Stimulated activated CD4-positive, alpha-beta T cell treated with anti-CD3 and anti-CD28 coated beads, Interleukin-1b, Interleukin-23, amount 100 ng/mL, for 1 hour (primary cell): ENCODE measurements at places on chromosomes 5 and 9.

GRCh38 chr9:63859475-63860215 lies 1425.4 kb downstream of the FOXD4L5 start:
- DNase-seq: no peak

- DNase-seq: no peak
Measured at GRCh38 chr9:132585954-132586829, 3.8 kb downstream of the BARHL1 start.

DNA sequence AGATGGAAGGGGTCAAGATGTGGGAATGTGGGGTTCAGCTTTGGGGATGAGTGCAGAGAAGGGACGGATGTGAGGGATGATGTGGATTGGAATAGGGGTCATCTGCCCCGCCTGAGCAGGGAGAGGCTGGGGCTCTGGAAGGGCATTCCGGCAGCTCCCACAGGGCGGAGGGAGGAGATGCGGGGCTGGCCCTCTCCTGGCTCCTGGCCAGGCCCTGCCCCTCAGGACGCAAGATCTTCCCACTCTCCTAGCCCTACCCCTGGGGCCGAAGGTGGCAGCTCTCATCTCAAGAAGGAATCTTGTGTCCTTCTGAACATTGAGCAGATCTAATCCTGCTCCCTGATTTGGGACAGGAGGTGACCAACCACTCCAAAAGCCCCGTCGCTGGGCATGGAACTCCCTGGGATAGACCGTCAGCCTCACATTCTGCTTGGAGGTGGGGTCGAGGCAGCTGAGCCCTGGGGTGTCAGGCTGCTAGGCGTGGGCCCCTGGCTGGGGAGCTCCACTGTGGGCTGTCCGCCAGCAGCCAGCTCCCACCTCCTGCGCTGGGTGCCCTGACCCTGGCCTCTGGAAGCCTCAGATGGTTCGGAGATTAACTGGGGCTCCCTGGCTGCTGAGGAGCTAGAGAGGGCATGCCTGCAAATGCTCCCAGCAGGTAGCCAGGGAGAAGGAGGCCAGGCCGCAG lies 125.2 kb downstream of the ZNF354C start:
- no peak for DNase-seq

DNA sequence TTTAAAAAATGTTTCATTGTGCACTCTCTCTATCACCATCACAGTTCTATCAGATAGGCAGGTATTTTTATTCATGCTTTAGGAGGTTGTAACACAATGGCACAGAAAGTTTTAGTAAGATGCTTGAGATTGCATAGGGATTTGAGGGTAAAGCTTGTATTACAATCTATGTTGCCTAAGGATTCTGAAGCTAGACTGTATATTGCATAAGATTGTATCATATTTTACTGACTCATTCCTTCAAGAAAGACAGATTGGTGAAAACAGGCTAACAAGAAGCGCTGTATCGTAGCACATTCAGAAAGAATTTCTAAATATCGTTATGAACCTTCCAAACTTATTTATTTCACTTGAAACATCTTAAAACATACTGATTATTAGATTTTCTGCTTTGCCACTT lies 577.7 kb downstream of the EBF1 start:
- no peak for DNase-seq

DNA sequence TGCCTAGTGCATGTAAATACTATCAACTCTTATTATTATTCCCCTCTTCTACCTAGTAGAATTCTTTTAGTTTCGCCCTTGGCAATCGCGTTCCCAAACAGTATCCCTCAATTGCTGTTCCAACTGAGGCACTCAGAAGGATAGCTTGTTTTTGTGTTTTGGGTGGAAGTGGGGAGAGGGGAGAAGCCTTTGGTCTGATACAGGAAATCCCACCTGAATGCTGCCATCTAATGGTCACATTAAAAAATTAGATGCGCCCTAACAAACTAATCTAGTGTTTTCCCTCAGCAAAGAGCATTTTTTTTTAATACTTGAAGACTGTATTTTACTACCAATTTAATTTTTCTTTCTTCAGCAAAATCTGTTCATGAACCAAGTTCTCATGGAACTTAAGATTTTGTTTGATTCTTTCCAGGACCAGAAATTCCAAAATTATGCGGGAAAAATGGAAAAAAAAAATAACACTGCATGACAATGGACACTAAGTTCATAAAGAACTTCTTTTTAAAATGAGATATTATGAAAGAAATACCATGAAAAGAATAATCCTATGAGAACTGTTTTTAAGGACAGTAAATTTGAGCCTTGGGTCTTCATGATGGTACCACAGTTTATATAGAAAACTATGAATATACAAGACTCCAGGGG lies 22.2 kb upstream of the GLDC start:
- no peak for DNase-seq

- no peak for DNase-seq
Measured at GRCh38 chr5:113236536-113237288, 198.1 kb downstream of the TSSK1B start.

DNA sequence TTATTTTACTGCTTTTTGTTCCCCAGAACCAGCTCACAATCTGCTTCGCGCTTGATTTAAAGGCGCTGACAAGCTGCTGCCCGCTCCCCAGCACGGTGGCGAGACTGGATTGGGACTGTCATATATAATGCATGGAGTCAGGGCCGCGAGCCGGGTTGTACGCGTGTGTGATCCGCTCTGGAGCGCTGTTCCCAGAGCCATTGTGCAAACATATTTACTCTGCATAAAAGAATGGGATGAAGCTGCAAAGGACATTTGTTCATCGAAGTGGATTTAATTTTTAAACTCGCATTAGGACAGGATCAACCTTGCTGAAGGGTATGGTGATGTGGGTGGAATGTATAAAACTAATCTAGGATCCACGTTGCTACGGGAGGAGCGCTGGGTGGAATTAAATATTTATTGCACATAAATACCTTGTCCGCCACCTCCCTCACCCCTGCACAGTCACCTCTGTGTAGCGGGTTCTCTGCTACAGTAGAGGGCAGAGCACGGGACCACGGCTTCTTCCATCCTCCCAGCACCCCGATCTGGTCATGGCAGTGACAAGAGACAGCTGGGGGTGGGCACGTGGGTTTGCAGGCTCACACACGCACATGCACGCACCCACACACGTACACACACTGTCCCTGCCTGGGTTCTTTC lies 18.1 kb upstream of the FCN1 start:
- DNase-seq: no peak

GRCh38 chr5:65126542-65127069 lies 355.1 kb downstream of the ADAMTS6 start:
- DNase-seq: no peak

- DNase-seq: no peak
Measured at GRCh38 chr9:30932226-30932625, 1452.2 kb upstream of the ACO1 start.

DNA sequence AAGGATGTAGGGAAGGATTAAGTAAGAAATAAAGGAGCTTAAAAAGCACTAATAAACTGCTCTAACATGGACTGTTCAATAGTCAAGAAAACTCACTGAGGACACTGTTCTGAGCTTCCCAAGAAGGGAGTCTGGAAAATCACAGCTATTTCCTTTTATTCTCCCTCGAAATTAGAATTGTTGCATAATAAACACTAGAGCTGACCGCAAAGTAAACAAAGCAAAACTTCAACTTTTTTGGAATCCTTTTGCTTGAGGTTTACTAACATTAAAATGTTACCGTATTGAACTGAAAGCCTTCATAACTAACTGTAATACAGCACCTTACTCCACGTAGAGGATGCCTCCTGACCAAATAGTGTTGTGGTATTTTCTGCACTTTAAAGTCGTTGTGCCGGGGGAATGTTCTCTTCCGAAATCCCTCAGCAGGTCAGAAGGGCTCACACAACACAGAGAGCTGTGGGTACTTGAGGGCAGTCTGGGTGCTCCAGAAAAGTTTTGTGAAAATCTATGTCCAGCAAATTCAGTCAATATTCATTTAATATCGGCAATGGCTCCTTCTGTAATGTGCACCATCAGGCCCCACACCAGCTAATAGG lies 59.2 kb downstream of the TTLL11 start:
- no peak for DNase-seq

DNA sequence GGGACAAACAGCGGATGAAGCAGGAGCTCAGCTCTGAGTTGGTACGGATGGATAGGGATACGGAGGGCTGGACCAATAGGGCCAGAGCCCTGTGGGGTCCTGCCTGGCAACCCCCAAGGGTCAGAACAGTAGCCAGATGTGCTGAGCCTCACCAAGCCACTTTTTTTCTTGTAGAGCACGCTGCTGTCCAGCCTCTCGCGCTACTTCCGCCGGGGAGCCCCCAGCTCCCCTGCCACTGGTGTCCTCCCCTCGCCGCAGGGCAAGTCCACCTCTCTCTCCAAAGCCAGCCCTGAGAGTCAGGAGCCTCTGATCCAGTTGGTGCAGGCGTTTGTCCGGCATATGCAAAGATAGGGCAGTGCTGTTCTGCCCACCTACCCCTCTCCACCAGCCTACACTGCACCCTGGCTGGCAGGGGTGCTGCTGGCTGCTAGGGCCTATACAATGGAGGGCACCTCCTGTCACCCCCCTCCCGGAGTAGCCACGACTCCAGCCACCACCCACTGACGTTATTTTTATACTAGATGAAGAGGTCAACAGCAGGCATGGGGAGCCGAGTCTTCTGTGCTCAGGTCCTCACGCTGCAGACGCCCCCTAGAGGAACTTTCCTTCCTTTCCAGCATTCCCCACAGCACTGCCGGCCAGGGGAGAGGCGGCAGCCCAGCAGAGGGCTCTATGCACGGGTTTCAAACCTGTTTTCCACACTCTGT lies 21.6 kb downstream of the SH3GLB2 start:
- DNase-seq: no peak

DNA sequence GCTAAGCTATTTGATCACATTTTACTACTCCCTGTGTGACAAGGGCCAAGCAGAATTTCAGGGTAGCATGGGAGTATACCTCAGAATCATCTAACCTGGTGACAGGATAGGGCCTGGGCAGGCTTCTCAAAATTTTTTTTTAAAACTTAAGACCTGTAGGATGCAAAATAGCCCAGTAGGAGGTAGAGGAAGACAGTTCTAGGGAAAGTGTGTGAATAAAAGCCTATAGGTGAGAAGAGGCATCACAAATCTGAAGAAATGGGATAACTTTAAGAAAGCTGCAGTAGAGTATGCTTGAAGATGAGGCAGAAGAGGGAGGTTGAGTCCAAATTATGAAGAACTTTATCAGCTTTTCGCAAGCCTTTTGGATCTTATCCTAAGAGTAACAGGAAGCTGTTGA lies 32.3 kb downstream of the CNTRL start:
- DNase-seq: no peak

GRCh38 chr9:7370381-7370780 lies 429.2 kb downstream of the DMAC1 start:
- DNase-seq: no peak

DNA sequence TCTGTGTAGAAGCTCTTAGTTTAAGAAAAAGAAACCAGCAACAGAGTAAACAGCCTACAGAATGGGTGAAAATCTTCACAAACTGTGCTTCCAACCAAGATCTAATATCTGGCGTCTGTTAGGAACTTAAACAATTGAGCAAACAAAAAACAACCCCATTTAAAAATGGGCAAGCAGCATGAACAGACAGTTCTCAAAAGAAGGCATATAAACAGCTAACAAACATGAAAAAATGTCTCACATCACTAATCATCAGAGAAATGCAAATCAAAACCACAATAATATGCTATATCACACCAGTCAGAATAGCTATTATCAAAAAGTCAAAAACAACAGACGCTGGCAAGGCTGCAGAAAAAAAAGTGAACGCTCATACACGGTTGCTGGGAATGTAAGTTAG lies 83.7 kb upstream of the CCDC152 start:
- no peak for DNase-seq

- no peak for DNase-seq
Measured at GRCh38 chr9:89699646-89700045, 94.8 kb downstream of the GADD45G start.

DNA sequence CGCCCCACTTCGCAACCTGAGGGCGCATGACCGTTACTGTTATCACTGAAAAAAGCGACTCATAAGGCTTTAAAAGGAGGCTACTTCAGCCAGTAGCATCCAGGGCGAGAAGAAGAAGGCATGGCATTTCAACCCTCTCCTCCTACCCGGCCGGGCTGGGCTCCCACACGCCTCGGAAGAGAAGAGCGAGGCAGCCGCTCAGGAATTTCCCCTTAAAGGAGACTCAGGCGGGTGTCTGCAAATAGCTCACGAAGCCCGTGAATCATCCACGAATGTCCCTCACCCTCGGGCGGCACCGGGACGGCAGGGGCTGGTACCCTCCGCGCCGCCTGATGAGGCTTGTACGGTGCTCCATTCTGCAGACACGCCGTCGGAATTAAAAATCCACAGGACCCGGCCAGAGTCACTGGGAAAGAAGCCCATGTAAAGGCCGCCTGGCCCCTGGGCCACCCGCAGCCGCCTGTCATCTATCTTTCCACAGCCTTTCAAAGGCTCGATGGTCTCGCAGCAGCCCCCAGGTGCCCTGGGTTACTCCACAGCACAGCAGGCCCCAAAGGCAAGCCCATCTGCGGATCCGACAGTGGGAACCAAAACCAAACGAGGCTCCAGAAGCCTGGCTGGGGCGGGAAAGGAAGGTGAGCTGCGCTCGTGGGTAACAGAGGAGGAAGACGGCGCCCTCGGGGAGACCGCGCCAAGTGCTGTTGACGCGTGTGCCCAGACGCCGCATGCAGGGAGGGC lies 11.8 kb downstream of the SLC12A7 start:
- DNase-seq: no peak

- no peak for DNase-seq
Measured at GRCh38 chr5:131430794-131431193, 166.9 kb downstream of the CDC42SE2 start.

GRCh38 chr9:81113453-81114124 lies 575.8 kb downstream of the TLE1 start:
- DNase-seq: no peak

DNA sequence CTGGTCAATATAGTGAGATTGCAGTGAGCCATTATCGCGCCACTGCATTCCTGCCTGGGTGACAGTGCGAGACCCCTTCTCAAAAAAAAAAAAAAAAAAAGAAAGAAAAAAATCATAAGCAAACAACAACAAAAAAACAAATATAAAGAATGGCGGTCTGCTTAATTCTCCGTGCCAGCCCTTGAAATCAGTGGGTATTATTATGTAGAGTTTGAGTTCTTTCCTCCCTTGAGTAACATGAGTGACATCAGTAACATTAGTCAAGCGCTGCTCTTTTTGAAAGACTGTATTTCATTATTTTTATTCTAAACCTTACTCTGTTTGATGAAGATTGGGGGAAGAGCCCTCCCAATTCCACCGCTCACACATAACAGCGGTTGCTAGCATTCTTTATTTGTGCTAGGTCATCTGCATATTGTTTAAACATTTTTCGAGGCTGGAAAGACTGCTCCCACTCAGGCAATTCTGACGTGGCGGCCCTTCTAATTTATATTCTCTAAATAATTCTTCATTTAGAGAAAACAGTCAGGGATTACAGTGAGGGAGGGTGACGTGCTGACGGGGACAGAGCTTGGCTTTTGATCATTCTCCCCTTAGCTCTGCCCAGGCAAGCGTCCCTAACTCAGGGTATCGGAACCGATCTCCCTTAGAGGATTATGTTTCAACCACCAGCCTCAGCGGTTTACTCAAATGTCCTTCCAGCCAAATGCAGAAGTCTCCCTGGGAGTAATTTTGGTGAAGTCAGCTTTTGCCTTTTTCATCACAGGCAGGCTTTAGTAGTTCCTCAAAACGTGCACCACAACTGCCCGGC lies 860 bp upstream of the MARCHF6 start:
- DNase-seq: no peak

GRCh38 chr5:146962801-146963355 lies 84.3 kb upstream of the PPP2R2B start:
- no peak for DNase-seq
